CD8-positive, alpha-beta T cell (primary cell): ENCODE measurements at places on chromosomes 1 and 21.
A peak's percentile ranks its signal among the peaks of the same experiment; 100 is the strongest.

GRCh38 chr1:53086491-53087070 is 24.6 kb downstream of the PODN start:
- DNase-seq: no peak

DNA sequence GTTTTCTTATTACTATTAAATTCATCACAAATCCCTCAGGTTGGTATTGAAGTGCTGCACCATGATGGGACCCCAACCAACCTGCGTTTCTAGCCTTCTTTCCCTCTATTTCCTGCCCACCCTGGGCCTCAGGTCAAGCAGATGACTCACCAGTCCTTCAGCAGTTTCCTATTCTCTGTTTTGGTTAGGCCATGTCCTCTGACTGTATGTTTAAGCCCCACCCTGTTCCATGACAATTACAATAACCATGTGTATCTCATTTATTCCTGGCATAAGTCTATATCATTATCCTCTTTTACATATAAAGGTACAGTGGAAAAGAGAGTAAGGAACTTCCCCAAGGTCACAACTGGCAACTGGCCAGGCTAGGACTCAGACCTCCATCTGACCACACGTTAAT is 5.3 kb upstream of the FAM78B start:
- DNase-seq: no peak

GRCh38 chr1:194474701-194475100 is 1288.3 kb upstream of the B3GALT2 start:
- no peak for DNase-seq

DNA sequence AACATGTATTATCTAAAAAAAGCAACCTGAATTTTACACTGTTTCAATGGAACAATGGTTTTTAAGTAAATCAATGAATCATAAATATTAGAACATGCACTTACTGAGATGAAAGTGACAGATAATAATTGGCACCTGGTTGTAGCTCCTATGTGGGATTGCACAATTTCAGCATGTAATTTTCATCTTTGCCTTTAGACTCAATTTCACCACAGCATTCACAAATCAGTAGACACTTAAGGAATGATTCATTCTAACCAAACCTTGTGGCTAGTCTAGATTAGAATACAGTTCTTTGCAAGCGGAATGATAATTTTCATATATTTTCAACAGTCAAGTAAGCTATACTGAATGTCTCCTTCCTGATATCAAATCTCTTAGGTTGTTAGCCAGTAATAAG is 853.4 kb downstream of the KCNT2 start:
- no peak for DNase-seq

DNA sequence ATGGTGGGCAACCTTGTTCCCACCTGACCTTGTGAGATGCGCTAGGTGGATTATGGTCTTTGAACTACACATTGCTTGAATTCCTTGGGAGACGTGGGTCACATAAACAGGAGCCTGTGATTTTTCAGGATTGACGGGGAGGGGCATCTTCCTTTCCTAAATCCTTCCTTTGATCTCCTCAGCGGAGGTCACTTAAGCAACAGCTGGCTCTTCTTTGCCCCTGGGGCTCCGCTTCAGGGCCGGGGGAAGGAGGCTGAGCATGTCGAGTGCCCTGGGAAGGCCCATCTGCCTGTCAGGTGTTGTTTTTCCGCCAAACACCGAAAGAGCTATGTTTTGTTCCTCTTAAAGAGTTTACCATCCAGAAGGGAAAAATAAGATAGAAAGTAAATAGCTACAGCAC is 40.6 kb downstream of the KIF26B start:
- DNase-seq: no peak

GRCh38 chr1:199978408-199978940 is 49.0 kb upstream of the NR5A2 start:
- DNase-seq: no peak

GRCh38 chr1:228958121-228958520 is 222.8 kb downstream of the RHOU start:
- DNase-seq: no peak

DNA sequence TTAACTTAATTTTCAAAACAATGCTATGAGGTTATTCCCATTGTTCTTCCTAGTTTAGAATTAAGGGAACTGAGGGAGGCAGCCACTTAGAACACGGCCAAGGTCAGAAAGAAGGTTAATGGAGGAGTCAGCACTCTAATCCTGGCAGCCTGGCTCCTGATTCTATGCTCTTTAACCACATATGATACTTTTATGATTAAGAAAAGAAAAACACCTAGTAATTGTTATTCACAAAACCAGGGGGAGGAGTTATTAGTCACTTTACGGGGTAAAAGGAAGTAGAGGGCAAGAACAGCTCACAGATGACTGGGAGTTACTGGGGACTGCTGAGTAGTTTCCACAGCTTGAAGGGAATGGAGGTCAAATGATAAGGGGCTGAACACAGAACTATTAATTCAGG is 38.6 kb downstream of the GADD45A start:
- DNase-seq: no peak

DNA sequence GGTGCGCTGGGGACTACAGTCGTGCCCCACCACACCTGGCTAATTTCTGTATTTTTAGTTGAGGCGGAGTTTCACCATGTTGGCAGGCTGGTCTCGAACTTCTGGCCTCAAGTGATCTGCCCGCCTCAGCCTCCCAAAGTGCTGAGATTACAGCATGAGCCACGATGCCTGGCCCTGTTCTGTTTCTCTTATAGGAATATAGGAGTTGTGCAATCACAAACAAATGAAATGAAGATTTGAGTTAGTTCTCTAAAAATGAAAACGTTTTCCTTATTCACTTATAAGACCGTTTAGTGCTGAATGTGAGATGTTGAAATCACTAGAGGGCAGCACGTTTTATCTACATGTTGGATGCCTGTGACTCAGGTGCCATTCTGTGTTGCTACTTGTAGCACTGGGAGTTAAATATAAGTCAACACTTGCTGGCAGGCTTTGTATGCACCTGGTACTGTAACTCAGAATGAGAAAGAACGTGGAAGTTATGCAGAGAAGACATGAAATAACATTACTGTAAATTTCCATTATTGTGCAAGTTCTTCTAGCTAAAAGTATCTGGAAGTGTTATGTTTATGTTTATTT is 45.8 kb downstream of the MIGA1 start:
- no peak for DNase-seq

DNA sequence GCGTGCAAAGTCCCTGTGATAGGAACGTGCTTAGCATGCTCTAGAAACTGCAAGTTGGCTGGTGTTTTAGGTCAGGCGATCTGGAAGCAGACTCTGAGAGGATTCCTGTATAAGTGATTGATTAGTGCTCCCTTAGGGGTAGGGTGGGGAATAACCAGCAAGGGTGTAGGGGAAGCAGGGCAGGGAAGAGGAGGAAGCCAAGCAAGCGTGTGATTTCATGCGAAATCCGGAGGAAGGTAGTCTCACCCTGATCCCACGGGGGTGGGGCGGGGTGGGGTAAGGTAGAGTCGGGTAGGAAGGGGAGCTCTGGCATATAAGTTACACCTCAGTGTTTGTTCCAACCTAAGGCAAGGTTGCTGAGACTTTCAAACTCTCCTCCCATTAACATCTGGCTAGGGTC is 24.9 kb upstream of the CTPS1 start:
- no peak for DNase-seq

- no peak for DNase-seq
Observed at GRCh38 chr21:25670726-25671125, 31.7 kb downstream of the JAM2 start.

DNA sequence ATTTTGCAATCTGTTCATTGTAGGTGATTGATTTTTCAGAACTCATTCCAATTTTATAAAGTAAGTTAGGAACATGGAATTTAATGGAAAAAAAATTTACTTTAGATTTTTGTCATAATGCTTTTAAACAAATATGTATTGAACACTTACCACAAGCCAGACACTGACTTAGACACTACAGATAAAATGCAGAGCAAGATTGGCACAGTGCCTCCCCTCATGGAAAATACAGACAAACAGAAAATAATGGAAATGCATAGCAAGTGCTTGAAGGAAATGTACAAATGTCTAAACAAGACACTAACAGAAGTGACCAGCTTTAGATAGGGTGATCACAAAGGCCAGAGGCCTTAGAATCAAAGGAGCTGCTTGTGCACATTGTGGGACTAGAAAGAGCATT is 260.5 kb upstream of the ADGRL2 start:
- no peak for DNase-seq

DNA sequence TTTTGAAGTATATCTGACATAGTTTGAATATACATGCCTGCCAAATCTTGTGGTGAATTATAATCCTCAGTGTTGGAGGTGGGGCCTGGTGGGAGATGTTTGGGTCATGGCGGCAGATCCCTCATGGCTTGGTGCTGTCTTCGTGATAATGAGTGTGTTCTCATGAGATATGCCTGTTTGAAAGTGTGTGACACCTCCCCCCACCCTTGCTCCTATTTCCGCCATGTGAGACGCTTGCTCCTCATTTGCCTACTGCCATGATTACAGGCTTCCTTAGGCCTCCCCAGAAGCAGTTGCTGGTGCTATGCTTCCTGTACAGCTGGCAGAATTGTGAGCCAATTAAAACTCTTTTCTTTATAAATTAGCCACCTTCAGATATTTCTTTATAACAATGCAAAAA is 436.6 kb upstream of the BEND5 start:
- DNase-seq: no peak

- DNase-seq: no peak
Observed at GRCh38 chr1:17919525-17920439, 164.6 kb downstream of the ACTL8 start.

DNA sequence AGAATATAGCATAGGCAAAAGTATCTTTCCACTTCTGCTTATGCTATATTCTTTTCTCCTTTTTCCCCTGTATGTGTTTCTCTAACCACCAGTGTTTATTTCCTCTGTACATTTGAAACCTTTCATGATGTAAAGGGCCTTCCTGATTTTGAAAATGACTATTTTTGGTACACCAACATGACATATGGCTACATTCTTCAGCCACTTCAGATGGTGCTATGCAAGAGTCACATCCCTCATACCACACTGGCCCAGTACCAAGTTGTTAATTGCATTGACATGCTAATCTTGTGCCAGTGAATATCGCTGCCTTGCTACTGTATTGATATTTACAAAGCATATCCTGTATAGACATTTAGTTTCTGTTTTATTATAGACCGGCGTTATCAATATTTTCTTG is 408.7 kb downstream of the NCAM2 start:
- DNase-seq: no peak

DNA sequence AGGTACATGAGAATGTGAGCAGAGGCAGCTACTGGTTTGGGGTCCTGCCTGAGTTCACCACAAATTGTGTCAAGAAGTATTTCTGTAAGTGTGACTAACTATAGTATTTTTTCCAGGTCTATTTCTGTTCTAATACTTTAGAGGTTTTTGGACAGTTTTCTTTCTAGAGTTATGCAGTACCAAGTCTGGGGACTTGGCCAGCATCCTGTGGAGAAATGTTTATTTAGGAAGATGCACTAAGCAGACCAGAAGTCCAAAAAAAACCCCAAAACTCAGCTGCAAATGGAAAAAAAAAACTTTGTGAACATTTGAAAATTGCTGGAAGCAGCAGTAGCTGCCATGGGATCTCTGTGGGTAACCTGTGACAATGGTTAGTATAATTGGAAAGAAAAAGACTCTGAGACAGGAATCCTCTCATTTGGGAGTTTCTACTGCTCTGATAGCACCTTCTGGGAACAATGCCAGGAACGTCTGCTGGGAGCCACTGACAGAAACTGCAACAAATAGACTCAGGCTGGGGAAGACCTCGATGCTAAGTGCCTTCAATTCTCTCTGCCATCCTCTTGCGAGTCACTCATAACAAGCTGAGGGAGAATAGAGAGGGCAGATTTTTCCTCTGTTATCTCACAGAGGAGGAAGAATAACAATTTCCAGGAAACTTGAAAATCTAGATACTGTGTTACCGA is 37.6 kb downstream of the OR10R2 start:
- DNase-seq: no peak

- no peak for DNase-seq
Observed at GRCh38 chr1:184215274-184215925, 163.9 kb downstream of the TSEN15 start.

- DNase-seq: no peak
Observed at GRCh38 chr1:62953633-62954032, 169.7 kb downstream of the ATG4C start.

DNA sequence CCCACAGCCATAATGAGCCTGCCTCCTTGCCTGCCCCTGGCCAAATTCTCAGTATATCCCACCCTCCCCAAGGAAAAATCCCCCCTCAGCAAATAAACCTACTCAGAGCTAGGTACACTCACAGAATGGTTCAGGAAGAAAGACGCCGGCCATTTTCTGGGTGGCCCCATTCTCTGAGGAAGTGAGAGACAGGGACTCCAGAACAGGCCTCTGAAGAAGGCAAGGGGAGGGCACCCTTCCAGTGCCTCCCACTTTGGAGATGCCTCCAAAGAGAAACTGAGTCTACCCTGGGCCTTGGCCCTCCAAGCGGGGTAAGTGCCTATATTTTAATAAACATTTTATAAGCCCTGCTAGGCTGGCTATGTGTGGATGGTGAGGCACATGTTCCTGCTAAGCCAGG is 2.3 kb downstream of the PACC1 start:
- no peak for DNase-seq

DNA sequence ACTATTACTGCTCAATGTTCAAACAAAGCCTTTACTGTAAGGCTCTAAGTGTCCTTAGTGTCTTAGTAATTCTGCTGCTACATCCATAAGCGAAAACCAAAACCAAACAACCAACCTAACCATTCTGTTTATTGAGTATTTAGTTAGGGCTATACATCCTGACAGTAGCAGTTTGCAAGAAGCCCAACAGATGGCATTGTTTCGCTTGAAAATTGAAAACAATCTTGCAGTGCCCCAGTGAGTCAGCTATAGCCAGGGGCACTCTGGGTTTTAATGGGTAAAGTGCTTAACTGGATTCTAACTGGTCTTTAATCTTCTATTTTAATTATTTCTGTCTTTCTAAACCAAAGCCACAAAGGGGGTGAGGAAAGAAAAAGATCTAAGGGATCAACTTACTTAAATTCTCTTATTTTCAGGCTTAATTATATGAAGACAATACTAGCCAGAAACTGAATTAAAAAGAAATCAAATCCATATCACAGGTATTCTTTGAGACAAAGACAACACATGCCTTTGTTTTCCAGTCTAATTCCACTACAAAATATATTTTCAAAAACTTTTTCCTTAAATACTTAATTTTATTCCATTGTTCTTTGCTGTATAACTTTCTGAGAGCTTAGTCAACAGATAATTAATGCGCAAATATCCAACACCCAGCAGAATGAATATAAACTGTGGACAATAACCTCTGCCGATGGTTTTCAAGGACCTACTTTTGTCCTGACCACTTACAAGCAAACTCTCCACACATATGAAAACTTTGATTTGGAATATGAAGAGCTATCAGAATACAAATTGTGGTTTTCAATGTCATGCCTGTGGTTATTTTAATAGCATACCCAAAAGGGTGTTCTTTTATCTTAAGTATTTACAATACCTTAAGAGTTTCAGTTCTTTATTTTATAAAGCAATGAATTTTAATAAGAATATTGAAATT is 15.2 kb downstream of the POGZ start:
- DNase-seq: peak; percentile 47

DNA sequence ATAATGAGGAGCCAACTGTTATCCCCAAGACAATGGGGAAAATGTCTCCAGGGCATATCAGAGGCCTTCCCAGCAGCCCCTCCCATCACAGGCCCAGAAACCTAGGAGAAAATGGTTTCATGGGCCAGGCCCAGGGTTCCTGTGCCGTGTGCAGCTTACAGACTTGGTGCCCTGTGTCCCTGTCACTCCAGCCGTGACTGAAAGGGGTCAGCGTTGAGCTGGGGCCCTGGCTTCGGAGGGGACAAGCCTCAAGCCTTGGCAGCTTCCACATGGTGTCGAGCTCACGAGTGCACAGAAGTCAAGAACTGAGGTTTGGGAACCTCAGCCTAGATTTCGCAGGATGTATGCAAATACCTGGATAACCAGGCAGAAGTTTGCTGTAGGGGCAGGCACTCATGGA is 18.1 kb downstream of the SIPA1L2 start:
- DNase-seq: no peak

GRCh38 chr1:22105611-22106207 is 37.2 kb downstream of the WNT4 start:
- peak; percentile 63 for DNase-seq
